Mucosa of gallbladder (tissue), 1 donor: ENCODE measurements at places on chromosomes 2 and 18. TPM values are rescaled to one million over a fixed set of nuclear protein-coding genes. Genes with fewer than 3 reads are reported as not detected.

Gene PID1
- total RNA-seq: 17.1 TPM

Gene LRRC30
- not detected for total RNA-seq

Gene RNF144A
- total RNA-seq: 15.4 TPM

Gene HSPE1
- total RNA-seq: 115 TPM

Gene SPATA3
- not detected for total RNA-seq
